NCI-H1694 treated with DMSO at 0.1 percent for 48 hours (cell line): ENCODE measurements at places on chromosomes 1 and 21.
A peak's percentile ranks its signal among the peaks of the same experiment; 100 is the strongest.

- no peak for DNase-seq
Measured at GRCh38 chr1:87435484-87435883, 106.8 kb downstream of the LMO4 start.

GRCh38 chr1:231763456-231763855 is 136.9 kb downstream of the DISC1 start:
- no peak for DNase-seq

- no peak for DNase-seq
Measured at GRCh38 chr1:67705735-67706453, 20.9 kb downstream of the GADD45A start.

- DNase-seq: no peak
Measured at GRCh38 chr1:200619894-200620272, 668 bp downstream of the KIF14 start.

- DNase-seq: peak; percentile 67
Measured at GRCh38 chr1:116737020-116737854, 17.0 kb upstream of the CD2 start.

DNA sequence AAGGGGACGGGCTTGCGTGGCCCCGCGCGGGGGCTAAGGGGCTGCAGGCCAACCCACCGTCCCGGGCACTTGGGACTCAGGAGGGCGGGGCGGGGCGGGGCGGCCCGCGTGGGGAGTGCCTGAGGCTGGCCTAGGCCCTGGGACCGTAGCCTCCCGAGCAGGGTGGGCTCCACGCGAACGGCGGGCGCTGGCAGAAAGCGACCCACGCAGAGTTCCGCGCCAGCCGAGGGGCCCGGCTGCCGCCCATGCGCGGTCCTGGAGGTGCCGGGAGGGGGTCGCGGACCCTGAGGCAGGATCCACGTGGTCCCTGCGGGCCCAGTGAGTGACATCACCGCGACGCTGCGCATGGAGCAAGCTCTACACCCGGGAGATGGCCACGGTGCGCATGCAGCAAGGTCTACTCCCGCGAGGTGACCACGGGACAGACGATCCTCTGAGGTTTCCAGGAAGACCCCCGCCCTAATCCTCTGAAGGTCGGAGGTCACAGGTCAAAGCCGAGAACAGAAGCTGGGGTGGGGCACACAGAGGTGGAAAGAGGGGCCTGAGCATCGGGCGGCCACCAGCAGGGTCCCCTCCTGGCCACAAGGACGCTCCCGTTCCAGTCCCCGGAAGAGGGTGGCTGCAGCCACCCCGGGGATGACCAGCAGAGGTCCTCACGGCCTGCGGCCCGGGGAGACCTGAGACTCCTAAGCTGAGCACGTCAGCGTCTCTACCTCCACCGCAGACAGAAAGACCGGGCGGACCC is 13.5 kb upstream of the SLC19A1 start:
- no peak for DNase-seq

- no peak for DNase-seq
Measured at GRCh38 chr1:31381394-31382294, 8.8 kb upstream of the FABP3 start.

- DNase-seq: no peak
Measured at GRCh38 chr1:31723828-31724359, 20.1 kb upstream of the COL16A1 start.

- no peak for DNase-seq
Measured at GRCh38 chr1:177927021-177927596, 42.7 kb downstream of the SEC16B start.

GRCh38 chr1:173405834-173406233 is 71.3 kb upstream of the PRDX6 start:
- no peak for DNase-seq

GRCh38 chr1:71956613-71957285 is 325.6 kb downstream of the NEGR1 start:
- DNase-seq: no peak

- DNase-seq: no peak
Measured at GRCh38 chr1:26839339-26839722, 12.8 kb downstream of the ZDHHC18 start.

DNA sequence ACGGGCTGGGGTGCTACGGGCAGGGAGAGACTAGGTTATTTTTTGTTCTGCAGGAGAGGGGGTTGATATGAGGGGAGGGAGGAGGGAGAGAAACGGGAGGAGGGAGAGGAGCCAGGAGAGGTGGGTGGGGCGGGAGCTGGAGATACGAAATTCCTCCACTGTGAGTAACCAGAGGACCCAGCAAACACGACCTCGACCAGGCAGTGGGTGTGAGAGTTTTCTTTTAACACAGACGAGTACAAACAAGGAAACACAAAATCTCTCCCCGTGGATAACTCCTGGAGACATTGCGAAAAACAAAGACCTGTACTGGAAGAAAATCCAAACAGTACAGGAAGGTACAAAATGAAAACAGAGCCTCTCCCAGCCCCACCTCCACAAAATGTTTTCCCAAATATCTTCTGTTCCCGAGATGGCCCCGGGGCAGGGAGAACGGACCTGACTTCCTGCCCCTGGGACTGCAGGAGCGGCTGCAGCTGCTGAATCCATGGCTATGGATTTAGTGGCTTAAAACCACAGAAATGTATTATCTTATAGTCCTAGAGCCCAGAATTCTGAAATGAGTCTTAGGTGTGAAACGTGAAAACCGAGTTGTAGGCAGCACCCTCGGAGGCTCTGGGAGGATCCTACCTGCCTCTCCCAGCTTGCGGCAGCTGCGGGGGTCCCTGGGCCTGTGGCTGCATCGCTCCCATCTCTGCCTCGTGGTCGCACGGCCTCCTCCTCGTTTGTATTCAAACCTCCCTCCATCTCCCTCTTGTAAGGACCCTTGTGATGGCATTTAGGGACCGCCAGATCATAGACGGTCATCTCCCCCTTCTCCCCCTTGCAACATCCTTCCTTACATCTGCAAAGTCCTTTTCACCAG is 82.2 kb downstream of the RIPK4 start:
- no peak for DNase-seq

DNA sequence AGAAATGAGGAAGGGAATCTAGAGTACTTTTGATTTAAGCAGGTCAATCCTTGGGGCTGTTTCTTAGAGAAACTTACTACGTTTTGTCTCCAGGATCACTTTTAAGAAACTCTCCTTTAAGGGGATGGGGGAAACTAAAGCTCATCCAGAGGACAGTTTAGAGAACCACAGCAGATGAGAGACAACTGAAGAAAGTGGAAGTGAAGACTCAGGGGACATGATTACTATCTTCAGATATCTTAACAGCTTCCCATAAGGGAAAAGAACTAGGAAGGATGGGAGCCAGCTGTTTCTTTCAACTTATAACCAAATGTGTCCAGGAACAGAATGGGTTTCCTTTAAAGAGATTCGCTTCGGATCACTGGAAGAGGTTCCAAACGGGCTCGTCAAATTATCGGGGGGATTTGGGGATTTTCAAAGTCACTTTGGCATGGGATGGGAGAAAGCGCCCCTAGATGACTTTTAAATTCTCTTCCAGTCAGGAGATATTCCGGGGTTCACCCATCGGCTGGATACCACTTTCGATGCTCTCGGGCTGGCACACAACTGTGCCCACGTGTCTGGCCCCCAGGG is 1.2 kb downstream of the SCMH1 start:
- DNase-seq: no peak

GRCh38 chr1:203083463-203083921 is 2.3 kb downstream of the MYOG start:
- no peak for DNase-seq

DNA sequence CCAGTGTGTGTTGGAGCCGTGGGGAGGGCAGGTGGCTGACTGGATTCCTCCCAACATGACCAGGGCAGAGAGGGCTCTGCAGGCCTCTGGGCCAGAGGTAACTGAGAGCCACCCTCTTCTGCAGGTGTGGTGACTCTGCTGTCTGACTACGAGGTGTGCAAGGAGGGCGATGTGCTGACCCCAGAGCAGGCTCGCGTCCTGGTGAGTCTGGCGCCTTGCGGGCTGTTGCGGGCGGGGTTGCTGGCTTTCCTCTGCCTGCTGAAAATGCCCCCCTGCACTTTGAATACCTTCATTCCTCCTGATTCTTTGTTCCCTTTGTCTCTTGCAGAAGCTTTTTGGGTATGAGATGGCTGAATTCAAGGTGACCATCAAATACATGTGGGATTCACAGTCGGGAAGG is 6.7 kb downstream of the MRTO4 start:
- no peak for DNase-seq

DNA sequence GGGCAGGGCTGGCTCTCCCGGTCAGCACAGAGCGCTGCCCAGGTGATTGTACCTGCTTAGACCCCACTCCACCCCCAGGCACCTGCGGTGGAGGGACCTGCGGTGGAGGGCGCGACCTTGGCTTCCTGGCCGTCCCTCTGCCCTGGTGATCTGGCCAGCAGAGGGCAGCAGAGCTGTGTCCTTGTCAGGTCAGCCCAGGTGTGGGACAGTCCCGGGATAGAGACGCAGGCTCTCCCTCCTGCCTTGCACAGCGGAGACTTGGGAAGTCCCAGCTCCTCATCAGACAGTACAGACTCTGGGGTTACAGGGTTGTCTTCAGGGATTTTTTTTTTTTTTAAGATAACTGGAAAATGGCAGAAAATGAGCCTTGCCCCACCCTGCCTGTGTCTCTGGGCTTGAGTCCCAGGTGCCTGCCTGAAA is 10.0 kb downstream of the SLX9 start:
- peak; percentile 19 for DNase-seq

GRCh38 chr1:182351790-182352364 is 39.7 kb downstream of the GLUL start:
- no peak for DNase-seq

DNA sequence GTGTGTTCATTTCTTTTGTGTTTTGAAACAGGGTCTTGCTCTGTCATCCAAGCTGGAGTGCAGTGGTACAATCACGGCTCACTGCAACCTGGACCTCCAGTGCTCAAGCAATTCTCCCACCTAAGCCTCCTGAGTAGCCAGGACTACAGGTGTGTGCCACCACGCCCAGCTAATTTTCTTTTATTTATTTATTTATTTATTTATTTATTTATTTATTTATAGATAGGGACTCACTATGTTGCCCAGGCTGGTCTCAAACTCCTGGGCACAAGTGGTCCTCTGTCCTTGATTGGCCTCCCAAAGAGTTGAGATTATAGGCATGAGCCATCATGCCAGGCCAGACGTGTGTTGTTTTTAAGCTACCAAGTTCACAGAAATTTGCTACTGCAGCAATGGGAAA is 43.8 kb upstream of the TLR5 start:
- DNase-seq: no peak

GRCh38 chr1:219782311-219782710 is 146.0 kb downstream of the SLC30A10 start:
- DNase-seq: no peak

- DNase-seq: no peak
Measured at GRCh38 chr1:30733493-30733892, 10.1 kb upstream of the MATN1 start.

DNA sequence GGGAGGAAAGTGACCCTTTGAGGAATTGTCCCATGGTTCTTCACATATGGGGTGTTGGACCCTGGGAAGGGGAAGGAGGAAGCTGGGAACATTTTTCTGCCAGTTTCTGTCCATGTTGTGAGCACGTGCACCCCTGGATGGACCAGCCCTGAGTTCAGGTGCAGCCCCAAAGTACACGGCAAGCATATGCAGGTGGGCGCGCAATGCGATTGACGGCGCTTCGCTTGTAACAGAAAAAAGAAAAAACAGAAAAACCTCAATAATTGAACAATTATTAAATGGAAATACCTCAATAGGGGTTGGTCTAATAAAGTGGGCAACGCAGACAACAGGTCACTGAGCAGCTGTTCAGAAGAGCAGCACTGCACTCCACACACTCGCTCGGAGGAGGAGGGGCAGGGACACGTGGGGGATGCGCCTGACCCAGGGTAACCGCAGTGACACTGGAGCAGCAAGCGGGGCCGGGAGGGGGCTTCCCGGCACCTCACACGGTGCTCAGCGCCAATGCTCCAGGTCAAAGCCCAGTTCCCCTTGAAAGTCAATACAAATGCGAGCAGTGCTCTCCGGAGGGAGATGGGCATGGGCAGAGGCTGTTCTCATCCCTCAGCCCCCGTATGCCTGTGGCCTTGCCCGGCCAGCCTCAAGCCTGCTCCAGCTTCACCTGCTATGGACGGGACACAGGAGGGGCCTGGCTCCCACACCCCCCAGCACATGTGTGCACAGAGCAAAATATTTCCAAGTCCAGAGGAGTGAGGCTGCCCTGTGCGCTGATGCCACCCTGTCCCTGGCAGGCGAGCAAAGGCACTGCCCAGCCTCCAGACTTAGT is 6.6 kb upstream of the ACTRT2 start:
- no peak for DNase-seq

- peak; percentile 13 for DNase-seq
Measured at GRCh38 chr1:174990382-174990999, 9.3 kb upstream of the CACYBP start.

GRCh38 chr1:19858893-19859292 is 23.3 kb upstream of the OTUD3 start:
- no peak for DNase-seq

GRCh38 chr1:109478806-109479205 is 4.9 kb upstream of the ATXN7L2 start:
- DNase-seq: no peak

GRCh38 chr1:94666797-94667196 is 125.2 kb upstream of the F3 start:
- no peak for DNase-seq

DNA sequence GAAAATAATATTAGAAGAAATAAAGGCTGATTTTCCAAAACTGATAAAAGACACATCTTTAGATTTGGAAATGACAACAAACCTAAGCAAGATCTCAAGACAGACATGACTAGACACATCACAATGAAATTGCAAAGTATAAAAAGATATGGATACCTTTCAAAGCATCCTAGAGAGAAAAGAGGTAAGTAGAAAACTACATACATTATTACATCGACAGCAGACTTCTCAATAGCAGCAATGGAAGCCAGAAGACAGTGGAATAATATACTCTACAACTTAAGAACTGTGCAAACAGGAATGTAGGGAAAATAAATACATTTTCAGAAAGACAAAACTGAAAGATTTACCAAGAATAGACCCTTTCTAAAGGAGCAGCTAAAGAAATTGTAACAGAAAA is 50.2 kb downstream of the DENND1B start:
- DNase-seq: peak; percentile 6

DNA sequence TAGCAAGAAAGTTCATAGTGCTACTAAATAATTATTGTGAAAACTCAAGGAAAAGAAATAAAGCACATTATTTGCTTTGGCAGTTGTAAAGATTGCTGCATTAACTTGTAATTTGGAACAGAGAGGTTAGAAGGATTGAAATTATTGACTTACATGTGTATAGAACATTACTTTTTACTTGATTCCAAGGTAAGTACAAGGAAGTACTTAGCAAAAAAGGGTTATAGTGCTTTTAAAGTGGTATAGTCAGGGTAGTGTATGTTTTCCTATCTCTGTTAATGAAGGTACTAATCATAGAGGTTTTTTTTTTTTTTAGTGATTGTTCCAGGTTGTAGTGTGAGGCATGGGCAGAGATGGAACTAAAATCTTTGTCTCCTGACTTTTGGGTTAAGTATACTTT is 29.4 kb downstream of the MAN1A2 start:
- DNase-seq: no peak

DNA sequence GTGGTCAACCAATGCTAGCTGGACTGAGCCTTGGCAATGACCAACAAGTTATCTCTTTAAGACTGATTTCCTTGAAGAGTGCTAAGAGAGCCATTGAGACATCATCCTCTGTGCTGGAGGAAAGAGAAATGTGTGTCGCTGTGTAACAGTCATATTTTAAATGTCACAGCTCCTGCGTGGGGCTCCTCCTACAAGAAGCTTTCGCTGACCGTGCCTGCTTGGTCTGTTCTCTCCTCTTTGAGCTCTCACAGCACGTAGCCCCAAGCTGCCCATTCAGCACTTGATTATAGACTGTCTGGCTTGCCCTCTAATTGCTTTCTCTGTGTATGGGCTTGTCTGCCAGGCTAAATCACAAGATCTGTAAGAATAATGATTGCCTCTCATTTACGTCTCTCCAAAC is 221.3 kb downstream of the FOXD2 start:
- no peak for DNase-seq
